H1 (cell line): ENCODE measurements at places on chromosomes 13 and 19.

- DNase-seq: no peak
These were observed 126.3 kb downstream of the RNF17 start for GRCh38 chr13:24890256-24890655.

- DNase-seq: peak; percentile 96
These were observed 10.9 kb downstream of the GNA15 start for GRCh38 chr19:3146677-3147100.

DNA sequence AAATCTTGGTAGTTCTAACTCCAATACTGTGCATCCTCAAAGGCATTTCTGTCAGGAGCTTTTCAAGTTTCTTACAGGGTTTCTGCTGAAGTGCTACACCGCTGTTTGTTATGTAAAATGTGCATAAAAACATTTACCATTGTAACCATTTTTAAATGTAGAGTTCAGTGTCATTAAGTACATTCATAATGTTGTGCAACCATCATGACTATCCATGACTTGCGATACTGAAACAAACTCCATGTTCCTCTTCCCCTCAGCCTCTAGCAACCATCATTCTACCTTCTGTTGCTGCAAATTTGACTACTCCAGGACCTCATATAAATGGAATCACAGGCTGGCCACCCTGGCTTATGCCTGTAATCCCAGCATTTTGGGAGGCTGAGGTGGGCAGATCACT is 14.4 kb upstream of the SLC25A42 start:
- no peak for DNase-seq

DNA sequence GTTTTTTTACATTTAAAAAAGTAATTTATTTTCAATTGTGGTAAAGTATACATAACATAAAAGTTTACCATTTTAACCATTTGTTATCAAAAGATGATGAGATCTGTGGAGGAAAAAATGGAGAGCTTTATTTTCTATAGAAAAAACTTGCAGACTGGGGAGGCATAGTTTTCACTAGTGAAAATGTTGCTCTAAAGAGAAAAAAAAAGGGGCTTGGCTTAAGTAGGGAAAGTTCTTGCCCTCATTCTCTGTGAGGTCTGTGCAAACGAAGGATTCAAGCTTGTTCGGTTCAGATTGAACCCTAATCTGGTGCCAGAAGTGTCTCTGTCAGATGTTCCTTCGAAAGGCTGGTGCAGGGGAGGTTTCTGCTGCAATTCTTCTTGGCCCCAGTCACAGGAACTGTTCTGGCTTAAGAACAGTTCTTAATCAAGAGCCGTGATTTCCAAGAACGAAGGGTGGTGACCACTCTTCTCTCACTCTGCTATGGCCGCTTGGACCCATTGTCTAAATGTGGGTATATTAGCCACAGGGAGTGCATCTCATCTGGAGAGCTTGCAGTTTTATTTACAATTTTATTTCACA is 42.1 kb downstream of the PCCA start:
- no peak for DNase-seq

- peak; percentile 54 for DNase-seq
These were observed 12.6 kb upstream of the ZNF414 start for GRCh38 chr19:8526345-8527091.

GRCh38 chr19:54029301-54029700 is 34.4 kb downstream of the VSTM1 start:
- no peak for DNase-seq

DNA sequence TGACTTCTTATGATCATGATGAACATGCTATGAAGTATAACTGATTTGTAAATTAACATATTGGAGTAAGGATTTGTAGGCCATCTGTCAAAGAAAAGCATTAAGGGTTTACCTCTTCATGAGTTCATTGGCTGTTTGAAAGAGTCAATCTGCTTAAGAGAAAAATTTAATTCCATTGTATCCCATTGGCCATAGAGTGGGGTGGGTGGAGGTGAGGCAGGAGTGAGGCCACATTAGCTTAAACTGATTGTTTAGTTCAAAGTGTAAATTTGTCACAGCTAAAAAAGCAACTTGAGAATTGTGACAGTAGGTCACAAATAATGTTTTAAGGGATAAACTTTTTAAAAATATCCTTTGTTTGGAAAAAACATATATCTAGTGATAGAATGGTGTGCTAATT is 11.4 kb downstream of the GPR180 start:
- DNase-seq: no peak

- DNase-seq: no peak
These were observed 60.0 kb upstream of the SERP2 start for GRCh38 chr13:44313674-44314073.

DNA sequence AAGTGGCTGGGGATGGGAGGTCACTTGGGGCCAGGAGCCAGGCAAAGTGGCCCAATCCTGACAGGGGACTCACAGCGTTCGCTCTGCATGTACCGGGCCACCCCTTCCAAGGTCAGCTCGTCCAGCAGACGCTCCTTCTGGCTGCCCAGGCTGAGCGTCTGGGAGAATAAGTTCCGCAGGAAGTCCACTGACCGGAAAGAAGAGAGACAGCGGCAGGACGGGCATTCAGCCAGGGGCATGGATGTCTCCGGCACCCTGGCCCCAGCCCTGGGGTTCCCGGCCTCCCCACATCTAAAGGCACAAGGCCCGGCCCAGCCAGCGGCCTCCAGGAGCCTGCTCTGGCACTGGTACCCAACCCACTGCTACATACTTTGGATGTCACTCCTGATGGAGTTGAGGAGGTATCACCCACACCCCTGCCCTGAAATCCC is 6.1 kb downstream of the SIRT2 start:
- no peak for DNase-seq

DNA sequence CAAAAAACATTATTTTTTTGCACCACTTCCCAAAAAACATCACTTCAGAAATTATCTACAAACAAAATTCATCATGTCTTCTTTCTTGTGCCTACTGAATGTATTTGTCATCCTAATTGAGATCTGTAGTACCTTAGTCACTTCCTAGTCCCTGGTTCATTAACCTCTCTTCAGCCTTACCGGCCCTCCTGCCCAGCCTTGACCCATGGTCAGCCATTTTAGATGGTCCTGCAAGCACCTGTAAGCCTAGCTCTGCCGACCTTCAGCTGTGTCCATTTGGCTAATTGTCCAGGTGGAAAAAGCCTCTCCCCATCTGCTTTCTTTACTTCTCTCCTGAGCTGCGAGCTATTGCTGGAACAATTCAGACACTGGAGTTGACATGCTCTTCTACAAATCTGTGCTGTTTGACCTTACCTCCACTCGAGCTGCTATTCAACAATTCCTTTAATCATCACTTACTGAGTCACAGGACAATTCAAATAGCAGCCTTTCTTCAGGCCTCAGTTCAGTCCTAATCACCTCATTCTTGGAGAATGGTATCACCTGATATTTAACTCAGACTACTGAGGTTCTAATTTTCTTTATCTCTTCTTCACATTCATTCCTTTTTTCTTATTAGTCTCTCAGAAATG is 882.5 kb downstream of the PCDH9 start:
- no peak for DNase-seq

- no peak for DNase-seq
These were observed 21.9 kb downstream of the LAMP1 start for GRCh38 chr13:113318956-113319355.

DNA sequence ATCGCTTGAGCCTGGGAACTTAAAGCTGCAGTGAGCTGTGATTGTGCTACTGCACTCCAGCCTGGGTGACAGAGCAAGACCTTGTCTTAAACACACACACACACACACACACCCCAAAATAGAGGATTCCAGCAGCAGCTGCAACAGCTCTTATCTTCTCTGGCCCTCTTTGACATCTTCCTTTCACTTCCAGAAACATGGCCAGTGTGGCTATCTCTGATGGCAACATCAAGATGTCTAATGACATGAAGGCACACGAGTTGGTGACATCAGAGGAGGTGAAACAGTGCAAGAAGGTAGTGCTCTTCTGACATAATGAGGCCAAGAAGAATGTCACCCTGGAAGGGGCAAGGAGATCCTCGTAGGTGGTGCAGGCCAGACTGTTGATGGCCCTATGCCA is 81.2 kb downstream of the TM9SF2 start:
- DNase-seq: no peak

DNA sequence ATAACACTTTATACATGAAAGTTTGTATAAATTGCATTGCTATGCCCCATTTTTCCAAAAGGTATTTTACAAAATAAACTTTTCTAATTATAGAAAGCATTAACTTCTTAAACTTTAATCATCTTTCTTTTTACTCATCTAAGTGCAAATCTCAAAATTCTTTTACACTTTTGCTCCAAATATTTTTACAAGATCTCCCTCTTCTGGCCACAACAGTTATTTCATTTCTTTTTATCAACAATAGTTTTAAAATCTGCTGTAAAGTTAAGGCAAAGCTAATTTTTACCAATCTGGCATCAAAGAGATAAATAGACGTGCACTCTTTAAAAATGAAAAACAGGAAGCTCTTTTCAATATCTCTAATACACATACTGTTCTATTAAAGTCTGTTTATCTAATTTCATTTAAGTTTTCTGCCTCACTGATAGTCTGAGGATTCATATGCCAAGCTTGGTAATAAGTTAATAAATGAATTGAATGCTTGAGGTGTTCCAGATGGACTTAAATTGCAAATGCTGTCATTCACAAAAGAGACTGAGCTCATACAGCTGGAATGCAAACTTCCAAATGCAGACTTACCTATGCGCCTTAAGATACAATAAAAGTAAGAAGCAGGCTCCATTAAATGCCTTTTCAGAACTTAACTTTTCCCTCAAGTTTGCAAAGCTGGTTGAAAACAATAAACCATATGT is 583.0 kb upstream of the ATXN8OS start:
- DNase-seq: no peak

- peak; percentile 14 for DNase-seq
These were observed 211.8 kb upstream of the SOX1 start for GRCh38 chr13:111855191-111855590.

DNA sequence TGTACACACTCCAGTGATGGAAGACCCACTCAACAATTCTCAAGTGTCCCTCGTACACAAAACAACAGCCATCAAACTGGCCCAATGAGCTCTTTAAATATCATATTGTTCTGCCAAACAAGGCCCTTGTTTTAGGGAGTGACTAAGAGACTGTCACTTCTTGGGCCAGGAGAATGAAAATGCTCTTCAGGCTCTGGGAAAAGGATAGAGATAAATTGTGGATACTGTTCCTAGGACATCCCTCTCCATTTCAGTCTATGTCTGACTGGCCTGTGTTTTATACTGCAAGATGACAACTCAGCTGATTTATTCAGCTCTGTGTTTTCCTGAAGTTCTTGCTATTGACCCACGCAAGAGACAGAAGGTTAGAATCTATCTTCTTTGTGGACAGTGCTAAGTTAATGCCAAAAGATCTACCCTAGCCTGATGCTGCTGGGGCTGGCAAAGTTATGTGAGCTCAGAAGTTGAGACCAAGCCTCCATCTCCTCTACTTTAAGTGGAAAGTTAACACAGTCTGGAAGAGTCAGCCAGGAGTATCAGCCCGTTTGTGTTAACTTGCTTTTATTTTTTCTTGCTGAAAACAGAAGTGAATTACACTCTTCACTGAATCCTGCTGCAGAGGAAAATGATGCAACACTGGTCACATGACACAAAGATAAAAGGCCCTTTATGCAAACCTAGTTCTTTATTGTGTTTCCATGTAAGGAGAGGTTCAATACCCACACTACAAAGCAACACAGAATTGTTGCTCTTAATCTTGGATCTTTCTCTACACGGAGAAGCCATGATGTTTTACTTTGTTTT is 14.6 kb downstream of the FRY start:
- DNase-seq: no peak

DNA sequence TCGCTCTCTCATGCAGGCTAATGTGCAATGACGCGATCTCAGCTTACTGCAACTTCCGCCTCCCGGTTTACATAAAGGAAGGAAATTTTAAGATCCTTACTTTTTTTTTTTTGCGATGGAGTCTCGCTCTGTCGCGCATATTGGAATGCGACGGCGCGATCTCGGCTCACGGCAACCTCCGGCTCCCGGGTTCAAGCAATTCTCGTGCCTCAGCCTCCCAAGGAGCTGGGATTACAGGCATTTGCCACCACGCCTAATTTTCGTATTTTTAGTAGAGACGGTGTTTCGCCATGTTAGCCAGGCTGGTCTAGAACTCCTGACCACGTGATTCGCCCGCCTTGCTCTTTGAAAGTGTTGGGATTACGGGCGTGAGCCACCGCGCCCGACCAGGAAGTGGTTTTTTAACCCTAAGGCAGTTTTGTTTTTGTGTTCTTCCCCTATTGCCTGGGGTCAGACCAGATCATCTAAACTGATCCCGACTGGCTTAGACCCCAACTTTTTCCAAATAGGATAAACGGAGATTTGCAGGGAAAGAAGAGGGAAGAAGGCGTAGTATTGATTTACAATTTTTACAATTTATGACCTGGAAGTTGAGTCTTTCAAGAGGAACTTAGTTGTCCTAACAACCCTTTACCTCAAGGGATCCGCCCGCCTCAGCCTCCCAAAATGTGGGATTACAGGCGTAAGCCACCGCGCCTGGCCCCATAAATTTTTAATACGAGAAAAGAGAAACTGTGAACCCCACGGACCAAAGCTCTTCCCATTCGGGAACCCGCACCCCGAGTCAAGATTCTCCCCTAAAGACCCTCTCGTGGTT is 142.0 kb downstream of the ZNF737 start:
- no peak for DNase-seq

DNA sequence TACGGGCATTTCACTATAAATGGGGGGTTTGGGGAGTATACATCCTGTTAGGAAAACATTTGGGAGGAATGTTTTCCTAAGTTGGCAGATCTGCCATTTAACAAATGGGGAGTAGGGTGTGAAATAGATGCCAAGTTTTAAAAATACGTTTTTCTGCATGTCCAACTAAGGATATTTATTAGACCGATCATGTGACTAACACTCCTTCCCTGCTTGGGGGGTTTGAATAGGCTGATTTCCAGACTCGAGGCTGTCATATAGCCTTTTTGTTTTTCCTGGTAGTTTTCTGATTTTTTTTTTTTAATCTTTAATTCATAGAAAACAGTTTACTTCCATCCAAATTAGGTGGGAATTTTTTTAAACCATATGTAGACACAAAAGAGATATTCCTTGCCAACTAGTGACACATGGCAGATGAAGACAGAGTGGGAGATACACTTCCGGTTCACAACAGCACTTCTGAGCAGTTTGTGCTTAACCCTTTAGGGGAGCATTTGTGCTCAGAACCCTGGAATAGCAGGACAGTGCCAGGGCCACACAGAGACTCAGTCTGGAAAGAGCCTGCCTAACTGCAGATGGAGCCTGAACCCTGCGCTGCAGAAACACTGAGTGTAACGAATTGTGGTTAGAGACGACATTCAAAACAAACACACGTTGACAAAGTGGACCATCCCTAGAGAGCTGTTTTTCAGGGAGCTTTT is 5.6 kb upstream of the GATAD2A start:
- no peak for DNase-seq

GRCh38 chr19:5799247-5800241 is 5.3 kb upstream of the NRTN start:
- no peak for DNase-seq

DNA sequence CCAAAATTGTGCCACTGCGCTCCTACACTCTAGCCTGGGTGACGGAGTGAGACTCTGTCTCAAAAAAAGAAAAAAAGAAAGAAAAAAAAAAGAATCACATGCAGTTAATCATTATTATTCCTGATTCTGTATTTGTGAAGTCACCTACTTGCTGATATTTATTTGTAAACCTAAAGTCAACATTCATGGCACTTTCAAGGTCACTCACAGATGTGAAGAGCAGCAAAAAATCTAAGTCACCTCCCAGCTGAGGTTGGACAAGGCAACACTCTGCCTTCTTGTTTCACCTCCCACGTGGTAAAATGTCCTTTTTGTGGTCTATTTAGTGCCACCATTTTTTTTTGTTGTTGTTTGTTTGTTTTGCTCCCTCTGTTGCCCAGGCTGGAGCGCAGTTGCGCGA is 26.5 kb downstream of the WDR88 start:
- DNase-seq: no peak

GRCh38 chr13:53041968-53042516 is 13.4 kb downstream of the OLFM4 start:
- no peak for DNase-seq
